CD4-positive, alpha-beta T cell treated with Interleukin-4 for 1 hour (primary cell): ENCODE measurements at places on chromosomes 13 and 19.

DNA sequence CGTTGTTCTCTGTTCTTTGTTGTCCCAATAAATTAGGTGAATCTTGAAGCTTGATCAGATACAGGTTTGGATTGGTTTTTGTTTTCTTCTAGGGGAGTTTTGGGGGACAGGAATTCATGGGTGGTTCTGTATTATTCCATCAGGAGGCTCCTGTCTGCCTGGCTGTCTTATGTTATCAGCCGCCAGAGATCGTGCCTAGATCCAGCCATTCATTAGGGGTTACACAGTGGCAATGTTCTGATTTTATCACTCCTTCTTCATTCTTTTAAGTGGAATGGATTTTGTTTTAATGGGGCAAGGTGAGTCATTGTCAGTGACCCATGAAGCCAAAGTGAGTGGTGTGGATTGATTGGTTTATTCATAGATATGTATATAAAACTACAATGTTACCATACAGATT, 71.9 kb downstream of the CHST8 start:
- no peak for DNase-seq

- DNase-seq = no peak
Observed at GRCh38 chr19:8731428-8732169, 10.2 kb downstream of the OR2Z1 start.

GRCh38 chr19:38942471-38943181, 11.9 kb downstream of the MRPS12 start:
- no peak for DNase-seq

DNA sequence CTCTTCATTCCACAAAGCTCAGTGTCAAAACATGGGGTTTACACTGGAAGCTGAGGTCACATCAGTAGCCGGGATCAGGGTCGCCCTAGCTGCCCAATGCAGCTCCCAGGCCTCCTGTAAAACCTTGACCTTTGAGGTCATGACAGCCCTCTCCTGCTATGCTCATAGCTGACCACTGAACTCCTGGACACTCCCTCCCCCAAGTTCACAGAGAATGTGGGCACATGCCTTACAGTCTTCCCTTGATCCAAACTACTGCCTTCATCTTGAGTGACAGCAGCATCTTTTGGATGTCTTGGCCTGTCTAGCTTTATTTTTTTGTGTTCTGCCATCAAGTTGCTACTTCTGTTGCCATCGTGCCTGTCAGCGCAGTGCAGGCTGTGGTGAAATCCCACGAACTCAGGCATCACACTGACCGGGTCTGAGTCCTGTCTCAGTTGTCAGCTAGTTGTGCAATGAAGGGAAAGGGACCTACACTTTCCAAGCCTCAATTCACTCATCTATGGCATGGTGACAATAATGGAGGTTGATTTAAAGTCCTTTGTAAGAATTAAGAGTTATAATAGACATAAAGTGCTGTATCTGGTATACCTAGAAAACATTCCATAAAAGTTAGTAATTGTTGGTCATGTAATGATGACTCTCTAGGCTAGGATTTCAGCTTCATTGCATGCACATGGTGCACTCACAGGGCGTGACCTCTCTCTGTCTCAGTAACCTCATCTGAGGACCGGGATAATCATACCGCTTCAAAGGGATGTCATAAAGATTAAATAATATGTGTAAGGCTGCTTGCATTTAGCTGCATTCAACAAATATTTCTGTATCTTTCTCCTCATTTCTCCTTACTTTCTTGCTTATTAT, 16.4 kb upstream of the ALOX5AP start:
- DNase-seq = no peak

- no peak for DNase-seq
Observed at GRCh38 chr13:69619651-69620050, 488.0 kb upstream of the ATXN8OS start.
